ENCODE measurements at places on chromosomes 7 and 10. TPM values are rescaled to one million over a fixed set of nuclear protein-coding genes. Genes with fewer than 3 reads are reported as not detected.

DNA sequence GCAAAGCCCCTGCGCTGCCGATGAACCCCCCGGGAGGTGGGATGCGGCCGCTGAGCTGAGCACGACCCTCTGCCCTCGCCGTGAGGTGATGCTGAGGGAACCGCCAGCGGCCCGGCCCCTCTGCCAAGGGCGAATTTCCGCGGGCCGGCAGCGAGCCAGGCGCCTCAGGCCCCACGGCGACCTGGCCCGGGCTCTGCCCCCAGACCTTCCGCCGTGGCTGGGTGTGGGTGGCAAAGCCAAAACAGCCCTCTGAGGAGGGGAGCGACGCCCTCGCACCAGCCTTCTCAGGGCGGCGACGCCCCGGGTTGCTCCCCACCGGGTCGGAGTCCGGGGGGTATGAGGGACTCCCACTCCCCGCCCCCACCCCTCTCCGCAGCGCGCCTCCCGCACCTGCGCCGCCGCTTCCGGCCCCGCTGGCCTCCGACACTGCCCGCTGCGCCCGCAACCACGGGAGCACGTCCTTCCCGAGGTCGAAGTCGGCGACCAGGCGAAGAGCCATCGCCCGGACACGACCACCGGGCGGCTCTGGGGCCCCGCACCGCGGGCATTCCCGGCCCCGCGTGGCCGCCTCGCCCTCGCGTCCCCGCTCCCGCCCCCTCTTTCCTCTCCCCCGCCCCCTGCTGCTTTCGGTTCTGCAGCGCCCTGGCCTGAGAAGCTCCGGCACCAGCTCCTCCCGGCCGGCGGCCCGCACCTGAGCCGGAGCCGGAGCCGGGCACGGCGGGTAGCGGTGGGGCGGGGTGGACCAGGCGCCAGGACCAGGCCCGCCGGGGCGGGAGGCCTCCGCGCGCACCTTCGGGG lies at the start of gene GSAP:
Gene GSAP (minus strand): TSS at position 527 of the 798 bp plus-strand sequence. CDS start 28 bp downstream, at position 499.
- H3K27ac ChIP-seq, result peak within 1 kb of the TSS; percentile 29
- peak; percentile 25 for DNase-seq
- peaks cover 11% of the 10 kb centered on the region for H3K4me1 ChIP-seq
- no peaks in the 10 kb centered on the region for H3K36me3 ChIP-seq

DNA sequence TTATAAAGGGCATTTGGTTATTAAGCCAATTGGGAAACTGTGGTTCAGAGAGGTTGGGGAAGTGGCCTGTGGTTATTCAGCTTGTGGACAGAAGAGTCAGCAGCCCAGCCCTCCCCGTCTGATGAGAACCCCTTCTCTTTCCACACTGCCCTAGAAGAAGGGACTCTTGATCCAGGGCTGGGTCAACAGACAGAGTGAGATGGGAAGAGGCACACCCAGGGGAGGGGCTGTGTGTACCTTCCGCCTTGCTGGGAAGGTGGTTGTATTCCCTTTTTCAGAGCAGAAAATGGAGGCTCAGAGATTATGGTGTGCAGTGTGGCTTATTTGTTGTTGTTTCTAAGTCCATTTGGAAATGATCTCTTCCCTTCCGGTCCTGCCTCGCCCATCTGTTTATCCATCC lies 103.4 kb downstream of the GRK5 start:
- peaks cover 41% of the 10 kb centered on the region for H3K4me1 ChIP-seq
- H3K27ac ChIP-seq, result no peak overlapping the region
- no peaks in the 10 kb centered on the region for H3K36me3 ChIP-seq
- H3K27me3 ChIP-seq, result peaks cover 9% of the 10 kb centered on the region
- no peak for DNase-seq
- no peak overlapping the region for H3K4me3 ChIP-seq

The PTPRZ1 gene
- not detected for total RNA-seq

The SPDYE16 gene
- 0.91 TPM for total RNA-seq

The CD36 gene
- 6.8 TPM for total RNA-seq
